RWPE1 (cell line): ENCODE measurements at places on chromosomes 7 and 10.

- no peak for DNase-seq
These were observed 885.7 kb upstream of the CELF2 start for GRCh38 chr10:10132009-10132408.

GRCh38 chr7:143374561-143374960 lies 6.6 kb upstream of the ZYX start:
- DNase-seq, result no peak

DNA sequence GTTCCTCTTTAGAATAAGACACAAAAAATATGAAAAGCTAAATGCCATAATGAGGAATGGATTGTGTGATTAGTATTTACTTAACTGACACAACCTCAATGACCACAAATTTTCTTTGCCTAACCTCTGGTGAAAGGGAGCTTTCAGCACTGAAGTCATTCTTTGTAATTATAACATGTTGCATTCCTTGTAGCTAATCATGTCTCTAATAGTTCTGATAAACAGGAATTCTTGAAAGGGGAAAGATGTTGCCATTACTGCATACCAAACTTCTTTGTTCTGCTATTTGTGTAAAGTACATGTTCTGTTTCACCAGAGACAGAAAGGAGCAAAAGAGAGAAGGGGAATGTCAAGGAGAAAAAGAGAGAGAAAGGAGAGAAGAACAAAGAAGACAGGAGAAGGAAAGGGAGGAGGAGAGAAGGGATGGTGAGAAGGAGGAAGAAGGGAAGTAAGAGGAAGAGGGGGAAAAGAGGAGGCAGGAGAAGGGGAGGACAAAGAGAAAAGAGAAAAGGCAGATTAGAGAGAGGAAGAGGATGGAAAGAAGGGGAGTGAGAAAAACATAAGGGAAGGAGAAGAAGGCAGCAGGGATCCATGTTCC lies 120.9 kb downstream of the SEMA3D start:
- no peak for DNase-seq

DNA sequence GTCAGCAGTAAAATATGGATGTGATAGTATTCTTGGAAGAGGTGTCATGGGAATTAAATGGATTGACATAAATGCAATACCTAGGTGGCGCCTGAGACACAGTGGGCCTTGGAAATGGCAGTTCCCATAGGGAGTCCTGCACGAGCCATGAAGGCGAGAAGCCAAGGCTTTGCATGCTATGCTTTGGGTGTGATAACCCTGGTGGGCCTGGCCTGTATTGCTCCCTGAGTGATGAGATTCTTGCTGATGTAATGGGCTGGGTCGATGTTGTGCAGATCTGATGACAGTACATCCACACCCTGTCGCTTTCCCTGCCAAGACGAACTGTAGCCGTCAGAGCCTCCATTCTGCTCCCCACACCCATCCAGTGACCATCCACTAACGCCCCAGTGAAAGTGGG lies 46.4 kb downstream of the CREB5 start:
- no peak for DNase-seq

- no peak for DNase-seq
These were observed 186.0 kb upstream of the PRPS1L1 start for GRCh38 chr7:18213652-18214051.

GRCh38 chr10:77474939-77475338 lies 162.7 kb downstream of the KCNMA1 start:
- no peak for DNase-seq

DNA sequence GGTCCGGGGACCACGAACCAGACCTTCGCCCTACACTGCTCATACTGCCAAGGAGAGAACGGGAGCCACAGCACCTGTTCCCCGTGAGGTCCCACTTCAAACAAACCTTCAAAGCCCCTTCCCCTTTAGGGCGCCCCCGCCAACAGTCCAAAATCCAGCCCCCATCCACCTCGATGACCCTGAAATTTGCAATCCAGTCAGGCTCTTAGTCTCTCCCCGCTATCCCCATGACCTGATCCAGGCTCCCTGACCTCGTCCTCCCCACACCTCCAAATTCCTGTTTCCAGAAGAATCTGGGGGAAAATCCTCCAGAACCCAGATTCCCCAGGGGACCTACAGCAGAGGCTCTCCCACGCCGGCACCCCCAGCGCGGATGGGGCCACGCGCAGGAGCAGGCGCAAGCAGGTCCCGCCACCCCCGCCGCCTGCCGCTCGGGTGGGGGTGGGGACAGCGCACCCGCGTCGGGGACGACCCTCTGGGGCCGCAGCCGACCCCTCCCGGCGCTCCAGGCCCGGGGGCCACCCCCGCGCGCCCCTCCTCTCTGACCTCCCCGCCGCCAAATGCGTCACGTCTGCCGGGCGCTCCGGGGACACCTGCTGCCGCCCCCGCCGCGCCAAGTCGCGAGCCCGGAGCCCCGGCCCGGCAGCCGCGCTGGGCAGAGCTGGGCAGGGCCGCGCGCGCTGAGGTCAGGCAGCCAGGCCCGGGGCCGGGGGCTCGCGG lies 753 bp downstream of the CAMK2B start:
- DNase-seq, result no peak

- no peak for DNase-seq
These were observed 158.0 kb downstream of the VTI1A start for GRCh38 chr10:112605063-112605462.

DNA sequence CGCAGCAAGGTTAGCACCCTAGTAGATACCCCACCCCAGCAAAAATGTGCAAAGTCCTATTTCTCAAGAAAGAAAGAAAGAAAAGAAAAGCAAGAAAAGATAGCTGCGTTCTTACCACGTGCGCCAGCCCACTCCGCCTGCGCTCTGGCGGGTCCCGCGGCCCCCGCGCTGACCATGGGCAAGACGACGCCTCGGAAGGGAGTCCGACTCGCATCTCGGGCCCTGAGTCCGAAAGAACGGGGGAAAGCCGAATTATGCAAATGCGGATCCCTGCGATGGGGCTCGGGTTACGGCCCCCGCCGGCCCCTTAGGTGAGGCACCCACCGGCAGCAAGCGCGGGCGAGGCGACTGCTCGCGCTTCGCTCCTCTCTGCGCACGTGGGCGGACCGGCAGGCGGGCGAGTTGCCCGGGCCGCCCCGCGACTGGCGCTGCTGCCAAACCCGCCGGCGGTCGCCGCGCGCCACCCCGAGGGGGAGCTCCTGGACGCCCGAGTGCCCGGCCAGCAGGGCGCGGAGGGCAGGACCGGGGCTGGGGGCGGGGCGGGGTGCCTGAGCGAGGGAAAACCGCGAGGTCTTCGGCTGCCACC lies 2.4 kb upstream of the EGR2 start:
- DNase-seq, result no peak

- DNase-seq, result no peak
These were observed 180.0 kb upstream of the ADCY1 start for GRCh38 chr7:45394117-45394708.

DNA sequence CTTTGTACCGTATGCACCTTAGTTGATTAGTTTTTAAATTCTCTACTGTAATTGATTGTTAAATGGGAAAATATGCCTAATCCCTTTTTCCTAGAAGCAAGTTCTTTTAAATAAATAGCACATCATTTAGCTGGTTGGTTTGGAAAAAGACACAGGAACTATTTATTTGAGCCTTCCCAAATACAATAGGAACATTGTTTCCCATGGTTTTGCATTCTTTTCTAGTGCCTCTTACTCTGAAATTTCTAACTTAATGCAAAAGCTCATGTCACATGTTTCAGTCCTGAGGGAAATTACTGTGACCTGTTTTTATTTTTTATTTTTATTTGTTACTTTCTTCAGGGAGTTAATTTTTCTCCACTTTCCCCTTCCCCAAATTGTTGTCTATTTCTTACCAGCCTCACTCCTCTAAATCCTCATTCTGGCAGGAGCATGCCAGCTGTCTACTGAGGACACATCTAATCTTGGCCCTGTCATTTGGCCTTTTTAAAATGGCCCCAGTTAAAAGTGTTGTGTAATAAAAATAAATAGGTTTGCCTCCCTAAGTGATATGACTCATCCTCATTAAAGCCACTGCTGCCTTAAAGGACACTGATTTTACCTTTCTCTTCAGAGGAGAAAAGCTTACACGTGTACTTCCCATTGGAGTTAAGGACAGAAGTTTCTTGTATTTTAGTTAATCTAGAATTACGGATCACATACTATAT lies 94.5 kb downstream of the PPP1R3A start:
- DNase-seq, result no peak

DNA sequence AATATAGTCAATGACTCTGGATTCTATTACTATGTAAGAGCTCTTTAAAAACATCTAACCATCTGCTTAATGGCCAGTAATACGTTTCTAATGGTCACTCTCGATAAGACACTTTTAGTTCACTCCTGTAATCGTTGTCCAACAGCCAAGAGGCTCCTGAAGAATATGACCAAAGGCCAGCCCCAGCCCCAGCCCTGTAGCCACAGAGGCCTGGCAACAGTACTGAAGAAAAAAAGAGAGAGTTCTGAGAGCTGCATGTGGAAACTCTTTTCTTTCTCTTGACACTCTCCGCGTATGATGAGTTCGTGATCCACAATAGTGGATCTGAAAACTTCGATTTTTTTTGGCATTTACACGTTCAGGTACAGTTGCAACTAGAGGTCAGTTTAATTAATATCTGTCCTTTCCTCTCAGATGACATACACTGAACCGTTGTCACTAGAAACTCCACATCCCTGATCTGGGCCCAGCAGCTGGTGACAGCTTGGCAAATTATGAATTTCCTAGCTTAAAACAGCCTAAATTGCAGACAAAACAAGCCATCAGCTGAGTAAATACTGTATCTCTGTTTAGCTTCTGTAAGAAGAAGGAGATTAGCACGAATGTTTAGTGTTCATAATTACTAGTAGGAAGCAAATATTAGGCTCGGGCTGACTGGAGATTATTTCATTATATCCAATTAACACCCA lies 456.7 kb downstream of the LRMDA start:
- DNase-seq, result no peak

DNA sequence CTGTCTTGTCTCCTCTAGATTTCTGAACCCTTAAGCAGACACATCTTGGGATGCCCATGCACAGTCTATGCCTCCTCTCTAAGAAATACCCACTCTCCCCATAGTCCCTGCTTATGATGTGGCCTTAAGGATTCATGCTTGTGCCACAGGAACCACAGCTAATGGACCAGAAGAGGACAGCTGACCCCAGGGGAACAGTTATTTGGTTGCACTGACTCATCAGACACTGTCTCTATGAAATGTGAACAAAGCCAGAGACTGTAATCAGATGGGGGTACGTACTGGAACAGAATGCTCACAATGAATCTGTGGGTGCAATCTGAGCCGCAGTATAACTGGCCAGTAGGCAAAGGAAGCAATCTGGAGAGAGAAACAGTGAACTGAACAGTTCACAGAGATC lies 121.9 kb downstream of the USP6NL start:
- no peak for DNase-seq

- no peak for DNase-seq
These were observed 240.6 kb upstream of the KIAA1217 start for GRCh38 chr10:23968301-23968700.

- DNase-seq, result no peak
These were observed 715.3 kb downstream of the CNTNAP2 start for GRCh38 chr7:146831875-146832274.

- DNase-seq, result no peak
These were observed 55.1 kb downstream of the LARP4B start for GRCh38 chr10:876438-876837.

DNA sequence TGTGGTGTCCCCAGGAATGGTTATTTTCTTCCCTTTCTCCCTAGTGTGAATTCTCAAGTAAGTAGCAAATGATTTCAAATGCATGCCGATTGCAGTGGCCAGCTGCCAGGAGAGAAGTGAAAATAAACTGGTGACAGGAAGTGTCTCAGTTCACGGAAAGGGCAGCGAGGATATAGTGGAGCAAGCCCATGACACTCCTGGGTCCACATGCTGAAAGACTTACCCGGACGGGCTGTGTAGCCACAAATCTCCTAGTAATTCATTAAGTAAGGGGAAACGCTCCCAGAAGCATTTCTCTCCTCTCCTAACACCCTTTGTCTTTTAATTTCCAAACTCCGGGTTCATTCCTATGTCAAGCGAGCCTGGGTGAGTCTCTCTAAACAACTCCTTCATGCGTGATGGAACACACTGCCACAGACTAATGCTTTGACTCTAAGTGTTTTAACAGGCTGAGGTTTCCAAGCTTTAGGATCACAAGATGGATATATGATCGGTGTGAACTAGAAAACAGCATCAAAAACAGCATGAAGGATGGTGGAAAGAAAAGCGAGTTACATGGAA lies 125.6 kb downstream of the CYP26A1 start:
- no peak for DNase-seq

- DNase-seq, result no peak
These were observed 42.8 kb upstream of the SEPHS1 start for GRCh38 chr10:13390604-13391522.

GRCh38 chr10:48457949-48458661 lies 146.8 kb downstream of the ARHGAP22 start:
- no peak for DNase-seq

GRCh38 chr10:24449321-24449740 lies 240.4 kb downstream of the KIAA1217 start:
- DNase-seq, result no peak

DNA sequence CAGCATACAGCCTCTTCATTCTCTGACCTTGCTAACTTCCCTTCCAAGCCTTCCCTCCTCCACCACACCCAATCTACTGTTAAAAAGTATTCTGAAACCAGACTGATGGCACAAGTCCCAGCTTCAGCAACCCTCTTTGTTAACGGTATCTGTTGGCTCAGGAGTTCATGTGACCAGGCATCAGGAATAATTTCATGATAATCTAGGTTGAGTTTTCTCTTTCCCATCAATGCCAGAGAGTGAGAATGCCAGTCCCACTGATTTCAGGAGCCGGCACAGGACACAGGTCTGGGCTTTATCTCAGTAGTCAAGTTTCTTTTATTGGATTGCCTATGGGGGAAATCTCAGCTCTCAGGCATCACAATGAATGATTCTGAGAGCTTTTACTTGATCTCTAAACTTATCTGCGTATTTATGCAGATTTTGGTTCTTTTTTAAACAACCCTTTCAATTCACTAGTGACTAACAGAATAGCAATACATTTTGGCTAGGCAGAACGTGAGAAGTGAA lies 231.0 kb upstream of the LYZL1 start:
- no peak for DNase-seq

GRCh38 chr7:38102507-38102906 lies 75.5 kb upstream of the STARD3NL start:
- no peak for DNase-seq

DNA sequence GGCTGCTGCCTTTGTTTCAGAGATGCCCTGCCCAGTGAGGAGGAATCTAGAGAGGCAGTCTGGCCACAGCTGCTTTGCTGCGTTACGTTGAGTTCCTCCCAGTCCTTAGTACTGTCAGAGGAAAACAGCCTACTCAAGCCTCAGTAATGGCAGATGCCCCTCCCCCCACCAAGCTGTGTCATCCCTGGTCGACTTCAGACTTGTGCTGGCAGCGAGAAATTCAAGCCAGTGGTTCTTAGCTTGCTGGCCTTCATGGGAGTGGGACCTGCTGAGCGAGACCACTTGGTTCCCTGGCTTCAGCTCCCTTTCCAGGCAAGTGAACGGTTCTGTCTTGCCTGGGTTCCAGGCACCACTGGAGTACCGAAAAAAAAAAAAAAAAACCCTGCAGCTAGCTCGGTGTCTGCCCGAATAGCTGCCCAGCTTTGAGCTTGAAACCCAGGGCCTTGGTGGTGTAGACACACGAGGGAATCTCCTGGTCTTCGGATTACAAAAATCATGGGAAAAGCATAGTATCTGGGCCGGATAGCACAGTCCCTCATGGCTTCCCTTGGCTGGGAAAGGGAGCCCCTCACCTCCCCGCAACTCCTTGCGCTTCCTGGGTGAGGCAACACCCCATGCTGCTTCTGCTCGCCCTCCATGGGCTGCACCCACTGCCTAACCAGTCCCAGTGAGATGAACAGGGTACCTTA lies 9.1 kb downstream of the SDHAF3 start:
- no peak for DNase-seq

GRCh38 chr10:34869135-34869836 lies 54.2 kb upstream of the PARD3 start:
- DNase-seq, result no peak
